ENCODE measurements at places on chromosomes 7 and 10.
A peak's percentile ranks its signal among the peaks of the same experiment; 100 is the strongest.

- no peak for DNase-seq
These were observed 4.2 kb downstream of the SMNDC1 start for GRCh38 chr10:110300486-110300986.

- DNase-seq: no peak
These were observed 135.4 kb downstream of the HIBADH start for GRCh38 chr7:27527348-27527714.

DNA sequence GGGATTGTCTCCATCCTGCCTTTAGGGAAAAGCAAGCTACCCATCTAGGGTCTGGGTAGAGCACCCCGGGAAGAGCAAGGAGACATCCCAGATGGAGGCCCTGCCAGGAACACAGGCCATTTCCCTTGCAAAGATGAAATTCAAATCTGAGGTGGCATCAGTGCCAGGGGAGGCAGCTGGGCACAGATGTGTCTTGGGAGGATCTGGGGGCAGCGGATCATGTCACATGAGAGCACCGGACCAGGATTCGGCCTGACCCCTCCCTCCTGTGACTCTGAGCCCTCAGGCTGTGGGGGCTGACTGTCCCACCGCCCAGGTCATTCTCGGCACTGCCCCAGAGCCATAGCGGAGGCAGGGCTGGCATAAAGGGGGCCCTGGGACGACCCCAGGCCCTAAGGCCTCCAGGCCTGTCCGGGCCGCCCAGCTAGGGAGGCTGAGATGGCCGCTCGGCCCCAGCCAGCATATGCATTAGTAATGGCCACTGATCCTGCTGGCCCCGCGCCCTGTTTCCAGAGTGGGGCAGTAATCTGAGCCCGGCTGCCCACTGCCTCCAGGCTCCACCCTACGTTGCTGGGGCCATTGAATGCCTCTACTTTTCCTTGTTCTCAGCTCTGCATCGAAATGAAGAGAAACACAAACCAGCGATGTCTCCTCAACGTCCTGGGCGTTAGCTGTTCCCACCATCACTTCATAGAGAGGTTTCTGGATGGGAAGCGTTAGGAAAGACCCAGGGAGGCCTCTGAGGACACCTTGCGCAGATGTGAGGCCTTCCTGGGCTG lies 148.5 kb downstream of the UBE2H start:
- DNase-seq: no peak

DNA sequence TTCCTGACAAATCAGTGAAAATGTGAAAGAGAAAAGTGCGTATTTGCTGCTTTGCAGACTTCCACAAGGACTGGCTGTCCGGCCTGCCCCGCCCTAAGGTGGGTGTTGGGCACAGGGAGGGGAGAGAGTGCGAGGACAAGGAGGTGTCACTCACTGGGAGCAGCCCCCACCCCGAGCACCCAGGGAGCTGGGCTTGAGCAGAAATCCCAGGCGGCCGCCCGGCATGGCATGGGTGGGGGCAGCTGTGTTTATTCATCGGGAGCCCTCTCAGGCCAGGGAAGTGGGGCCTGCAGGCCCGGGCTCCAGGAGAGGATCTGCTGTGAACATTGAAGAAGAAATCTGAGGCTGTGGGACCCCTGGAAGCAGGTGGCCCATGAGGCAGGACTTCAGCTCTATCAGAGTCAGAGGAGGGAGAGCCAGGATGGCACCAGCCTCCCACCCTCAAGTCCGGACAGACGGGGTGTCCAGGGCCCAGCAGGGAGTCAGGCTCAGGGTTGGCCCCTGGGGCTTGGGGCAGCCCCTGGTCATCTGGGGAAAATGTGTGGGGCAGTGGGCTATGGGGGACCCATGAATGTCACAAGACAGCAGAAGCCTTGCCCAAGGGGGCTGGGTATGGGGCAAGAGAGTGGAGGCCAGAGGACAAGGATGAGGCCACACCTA lies 164.4 kb upstream of the PPP2R2D start:
- DNase-seq: no peak

DNA sequence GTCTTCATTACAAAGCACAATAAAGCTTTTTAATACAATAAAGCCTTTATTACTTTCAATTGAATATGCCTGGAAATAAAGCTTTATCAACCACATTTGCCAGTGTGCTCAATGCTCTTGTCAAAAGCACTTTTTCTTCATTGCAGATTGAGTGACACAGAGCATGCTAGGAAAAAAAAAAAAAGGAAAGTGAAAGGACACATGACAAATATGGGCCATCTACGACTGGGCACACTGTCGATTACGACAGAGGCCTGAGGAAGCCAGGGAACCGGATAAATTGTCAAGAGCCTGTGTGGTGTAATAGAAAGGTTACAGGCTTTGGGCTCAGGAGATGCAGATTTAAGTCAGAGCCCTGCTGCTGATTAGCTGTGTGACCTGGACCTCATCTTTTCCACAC lies 84.8 kb upstream of the LRGUK start:
- DNase-seq: no peak

- DNase-seq: peak; percentile 13
These were observed 19.6 kb downstream of the GIMAP5 start for GRCh38 chr7:150756858-150757257.

GRCh38 chr10:34029455-34029854 lies 695.0 kb upstream of the NRP1 start:
- DNase-seq: no peak

- no peak for DNase-seq
These were observed 474.0 kb upstream of the NRP1 start for GRCh38 chr10:33808475-33808874.

GRCh38 chr7:26667514-26668133 lies 196.8 kb downstream of the SKAP2 start:
- DNase-seq: peak; percentile 99

DNA sequence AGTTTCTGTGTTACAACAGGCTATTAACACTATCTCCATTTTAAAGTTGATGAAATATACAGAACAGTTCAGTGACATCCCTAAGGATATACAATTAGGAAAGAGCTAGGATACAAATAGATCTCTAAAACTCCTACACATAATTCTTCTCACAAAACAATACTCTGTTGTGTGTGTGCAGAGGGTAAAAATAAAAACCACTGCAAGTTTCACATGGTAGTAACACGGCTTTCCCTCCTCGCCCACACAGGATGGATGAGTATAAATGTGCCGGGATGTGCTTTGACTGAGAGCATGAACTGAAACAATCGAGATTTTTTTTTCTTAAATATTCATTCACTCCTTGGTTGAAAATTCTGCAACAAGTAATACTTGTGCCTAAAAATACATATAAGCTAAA lies 131.5 kb upstream of the C1QL3 start:
- DNase-seq: no peak

DNA sequence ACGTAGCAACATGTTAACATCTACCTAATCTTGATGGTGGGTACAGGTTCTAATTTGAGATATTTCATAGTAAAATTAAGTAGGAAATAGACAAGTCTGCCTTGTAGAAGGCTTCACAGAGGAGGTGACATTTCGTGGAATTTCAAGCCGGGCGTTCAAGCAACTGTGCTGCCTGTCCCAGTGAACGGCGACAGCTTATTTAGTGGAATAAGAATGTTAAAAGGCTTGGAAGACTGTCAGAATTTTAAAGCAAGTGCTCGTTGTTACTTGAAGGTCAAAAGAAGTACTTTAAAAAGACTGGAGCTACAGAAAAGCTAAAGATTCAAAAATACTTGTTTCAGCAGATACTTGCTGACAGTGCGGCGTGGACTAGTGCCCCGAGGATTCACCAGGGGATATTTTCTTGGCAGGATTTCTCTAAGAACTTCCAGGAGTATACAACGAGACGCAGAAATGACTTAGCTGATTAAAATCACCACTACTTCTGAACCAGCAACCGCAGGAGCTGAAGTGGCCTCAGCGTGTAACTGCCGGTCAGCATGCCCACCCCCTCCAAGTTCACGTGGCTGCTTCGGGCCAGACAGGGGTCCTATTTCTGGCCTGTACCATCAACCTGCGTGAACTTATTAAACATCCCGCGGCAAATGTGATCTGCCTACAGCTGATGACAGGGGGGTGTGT lies 46.5 kb downstream of the CTBP2 start:
- DNase-seq: no peak

GRCh38 chr10:8674230-8674629 lies 619.7 kb downstream of the GATA3 start:
- no peak for DNase-seq

DNA sequence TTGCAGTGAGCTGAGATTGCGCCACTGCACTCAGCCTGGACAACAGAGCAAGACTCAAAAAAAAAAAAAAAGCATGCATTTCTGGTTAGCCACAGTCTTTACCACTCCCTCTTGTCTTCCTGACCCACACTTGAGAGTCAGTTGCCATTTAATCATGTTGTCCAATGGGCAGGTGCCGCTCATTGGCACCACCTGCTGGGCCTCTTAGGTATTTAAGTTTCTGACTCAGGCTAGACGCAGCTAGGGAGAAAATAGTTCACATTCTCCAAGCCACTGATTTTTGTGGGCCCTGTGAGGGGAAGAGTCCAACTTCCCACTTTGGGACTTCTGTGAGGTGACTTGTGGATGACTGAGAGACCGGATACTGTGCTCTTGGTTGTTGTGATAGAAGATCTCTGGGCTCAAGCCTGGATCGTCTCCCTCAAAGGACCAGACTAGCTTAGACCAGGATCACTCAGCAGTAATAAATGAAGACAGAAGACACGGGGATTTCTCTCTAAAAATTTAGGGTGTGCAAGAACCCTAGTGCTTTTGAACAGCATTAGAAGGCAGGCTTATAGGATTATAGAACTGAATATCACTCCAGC lies 26.8 kb upstream of the SORCS3 start:
- no peak for DNase-seq

DNA sequence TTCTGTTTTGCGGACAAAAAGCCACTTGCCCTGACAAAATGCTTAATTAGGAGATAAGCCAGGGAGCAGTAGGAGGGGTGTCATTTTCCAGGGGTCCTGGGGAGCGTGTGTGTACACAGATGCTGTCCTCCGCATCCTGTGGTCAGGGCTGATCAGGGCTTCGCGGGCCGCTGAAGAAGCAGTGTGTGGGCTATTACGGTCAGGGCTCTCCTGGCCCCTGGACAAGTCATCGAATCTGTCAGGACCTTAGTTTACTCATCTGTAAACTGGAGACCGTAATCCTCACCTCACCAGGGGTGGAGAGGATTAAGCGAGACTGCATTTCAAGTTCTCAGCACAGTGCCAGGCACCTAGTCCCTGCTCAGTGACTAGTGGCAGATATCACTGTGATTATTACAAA lies 26.0 kb upstream of the MXI1 start:
- DNase-seq: no peak

Measured in SW480 (cell line).